ENCODE measurements at places on chromosomes 7 and 10. TPM values are rescaled to one million over a fixed set of nuclear protein-coding genes. Genes with fewer than 3 reads are reported as not detected.

Gene SFTPD
- total RNA-seq: not detected

Gene CCL26
- not detected for total RNA-seq

- DNase-seq: no peak
Measured at GRCh38 chr7:140049339-140050024, 13.3 kb downstream of the PARP12 start.

GRCh38 chr7:120802751-120803150, 55.2 kb downstream of the TSPAN12 start:
- no peak for DNase-seq

DNA sequence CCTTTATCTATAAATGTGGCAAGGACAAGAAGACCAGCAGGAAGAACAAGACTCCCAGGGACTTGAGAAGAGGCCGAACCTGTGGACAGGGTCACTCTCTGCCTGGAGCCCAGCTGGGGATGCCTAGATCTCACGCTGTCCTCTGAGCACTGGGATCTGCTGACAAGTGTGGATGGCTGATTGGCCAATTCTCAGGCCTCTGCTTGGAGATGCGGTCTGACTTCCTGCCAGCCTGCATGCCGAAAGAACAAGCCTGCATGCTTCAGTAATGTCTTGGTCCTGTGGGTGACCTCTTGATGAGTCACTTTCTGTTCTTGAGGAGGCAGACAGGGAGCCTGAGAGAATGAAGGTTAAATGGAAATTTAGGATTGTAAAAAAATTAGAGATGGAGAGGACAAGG, 84.7 kb downstream of the TMEM178B start:
- no peak for DNase-seq

GRCh38 chr10:42419789-42420188, 218.6 kb downstream of the ZNF33B start:
- no peak for DNase-seq

- no peak for DNase-seq
Measured at GRCh38 chr10:11869743-11870460, 46.7 kb downstream of the PROSER2 start.

GRCh38 chr10:90968328-90969081, 47.6 kb upstream of the ANKRD1 start:
- no peak for DNase-seq

DNA sequence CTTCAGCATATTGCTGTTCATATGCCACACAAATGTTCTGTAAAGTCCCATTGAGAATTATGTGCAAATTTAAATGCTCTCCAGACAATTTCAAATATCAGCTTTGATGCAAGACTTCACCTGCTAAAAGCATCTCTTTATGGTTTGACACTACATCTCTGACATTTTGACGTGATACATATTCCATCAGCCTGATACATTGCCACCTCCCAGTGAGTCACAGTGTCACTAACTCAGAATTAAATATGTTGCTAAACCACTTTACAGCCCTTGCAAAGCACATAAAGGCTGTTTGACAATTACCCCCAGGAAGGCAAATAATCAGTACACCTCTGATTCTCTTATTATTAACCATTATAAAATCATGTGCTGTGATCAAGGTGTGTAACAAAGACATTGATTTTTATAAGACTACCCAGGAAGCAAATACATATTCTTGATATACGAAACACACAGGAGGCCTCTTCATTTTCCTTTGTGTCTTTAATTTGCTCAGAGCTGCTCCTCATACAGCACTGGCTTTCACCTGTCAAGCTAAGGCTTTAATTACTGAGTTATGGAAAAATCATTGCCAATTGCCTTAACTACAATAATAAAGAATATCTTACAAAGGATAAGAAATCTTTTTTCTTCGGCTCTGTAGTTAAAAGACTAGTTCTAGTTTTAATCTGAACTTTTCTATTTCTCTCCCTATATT, 547.5 kb upstream of the C7orf33 start:
- DNase-seq: no peak

DNA sequence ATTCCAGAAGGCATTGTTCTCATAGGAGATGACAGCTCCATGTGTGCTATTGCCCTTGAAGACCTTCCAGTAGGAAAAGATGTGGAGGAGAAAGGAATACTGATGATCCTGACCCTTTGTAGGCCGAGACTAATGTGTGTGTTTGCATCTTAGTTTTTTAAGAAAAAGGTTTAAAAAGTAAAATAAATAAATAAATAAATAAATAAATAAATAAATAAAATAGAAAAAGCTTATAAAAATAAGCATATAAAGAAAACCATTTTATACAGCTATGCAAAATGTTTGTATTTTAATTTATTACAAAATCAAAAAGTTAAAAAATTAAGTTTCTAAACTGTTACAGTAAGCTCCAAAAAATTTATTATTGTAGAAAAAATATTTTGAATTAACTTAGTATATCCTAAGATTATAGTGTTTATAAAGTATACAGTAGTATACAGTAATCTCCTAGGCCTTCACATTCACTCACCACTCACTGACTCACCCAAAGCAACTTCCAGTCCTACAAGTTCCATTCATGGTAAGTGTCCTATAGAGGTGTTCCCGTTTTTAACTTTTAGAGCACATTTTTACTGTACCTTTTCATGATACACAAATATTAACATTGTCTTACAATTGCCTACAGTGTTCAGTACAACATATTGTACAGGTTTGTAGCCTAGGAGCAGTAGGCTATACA, 435.2 kb upstream of the SEMA3A start:
- DNase-seq: no peak

- peak; percentile 55 for DNase-seq
Measured at GRCh38 chr10:24722676-24723385, 856 bp downstream of the ARHGAP21 start.

DNA sequence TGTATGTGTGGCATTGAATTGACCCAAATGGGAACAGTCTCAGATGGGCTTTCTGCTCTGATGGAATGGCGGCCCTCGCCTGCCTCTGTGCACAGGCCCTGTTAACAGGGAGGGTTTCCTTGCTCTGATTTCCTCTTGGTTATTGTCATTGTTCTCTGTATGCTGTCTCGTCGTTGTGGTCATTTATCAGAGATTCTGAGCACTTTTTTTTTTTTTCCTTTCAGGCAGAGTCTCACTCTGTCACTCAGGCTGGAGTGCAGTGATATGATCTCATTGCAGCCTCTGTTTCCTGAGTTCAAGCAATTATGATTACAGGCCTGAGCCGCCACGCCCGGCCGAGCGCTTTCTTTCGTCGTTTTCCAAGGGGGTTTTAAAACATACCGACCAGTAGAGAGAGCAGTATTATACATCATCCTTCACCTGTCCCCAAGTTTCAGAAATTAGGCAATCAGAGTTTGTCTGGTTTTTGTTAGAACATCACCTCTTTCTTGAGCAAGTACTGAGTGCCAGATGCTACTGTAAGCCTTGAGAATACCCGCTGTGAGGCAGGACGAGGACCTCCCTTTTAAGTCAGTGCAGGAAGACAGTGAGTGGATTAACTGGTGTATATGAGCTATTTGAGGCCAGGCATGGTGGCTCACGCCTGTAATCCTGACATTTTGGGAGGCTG, 6.5 kb downstream of the CHST12 start:
- no peak for DNase-seq

All from activated T-cell treated with anti-CD3 and anti-CD28 coated beads, Interleukin-2, amount 50 U/mL, for 72 hours (primary cell).